Stimulated activated CD8-positive, alpha-beta memory T cell treated with anti-CD3 and anti-CD28 coated beads, Interleukin-15, amount 100 ng/mL, for 4 hours (primary cell): ENCODE measurements at places on chromosomes 11 and 22.

- DNase-seq: no peak
Observed at GRCh38 chr11:80778432-80778831, 1337.6 kb upstream of the TENM4 start.

GRCh38 chr11:46874586-46874985, 28.5 kb upstream of the CKAP5 start:
- no peak for DNase-seq

- DNase-seq: no peak
Observed at GRCh38 chr11:112631333-112631732, 329.9 kb upstream of the NCAM1 start.

DNA sequence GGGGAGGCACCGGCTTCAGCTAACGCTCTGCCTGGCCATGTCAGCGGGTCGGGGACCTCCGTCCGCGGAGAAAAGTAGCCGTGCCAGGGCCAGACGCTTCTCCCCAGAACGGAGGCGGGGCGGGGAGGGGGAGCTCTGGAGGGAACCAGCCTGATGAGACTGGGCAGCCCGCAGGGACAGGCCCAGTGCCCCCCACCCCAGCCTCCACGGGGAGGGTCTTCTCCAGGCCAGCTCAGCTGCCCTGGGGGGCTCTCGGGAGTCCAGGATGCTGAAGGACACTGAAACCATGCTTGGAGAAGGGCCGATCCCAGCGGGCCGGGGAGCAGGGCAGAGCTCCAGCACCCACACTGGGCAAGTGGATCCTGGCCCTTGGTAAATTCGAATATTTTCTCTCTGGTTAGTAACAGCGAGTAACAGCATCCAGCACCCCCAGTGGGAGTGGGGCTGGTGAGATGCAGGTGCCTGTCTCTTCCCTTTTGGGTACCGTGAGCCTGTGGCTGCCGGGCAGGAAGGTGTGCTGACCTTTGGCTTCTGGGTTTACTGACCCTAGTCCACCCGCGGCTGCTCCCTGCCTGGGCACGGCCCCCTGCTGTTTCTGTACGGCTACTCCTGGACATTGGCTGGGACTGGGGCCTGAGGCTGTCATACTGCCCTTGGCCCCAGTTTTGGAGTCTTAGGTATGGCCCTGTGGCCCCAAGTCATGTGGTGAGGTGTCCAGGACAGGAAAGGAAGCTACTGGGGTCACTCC, 35.8 kb downstream of the GRAMD4 start:
- no peak for DNase-seq

DNA sequence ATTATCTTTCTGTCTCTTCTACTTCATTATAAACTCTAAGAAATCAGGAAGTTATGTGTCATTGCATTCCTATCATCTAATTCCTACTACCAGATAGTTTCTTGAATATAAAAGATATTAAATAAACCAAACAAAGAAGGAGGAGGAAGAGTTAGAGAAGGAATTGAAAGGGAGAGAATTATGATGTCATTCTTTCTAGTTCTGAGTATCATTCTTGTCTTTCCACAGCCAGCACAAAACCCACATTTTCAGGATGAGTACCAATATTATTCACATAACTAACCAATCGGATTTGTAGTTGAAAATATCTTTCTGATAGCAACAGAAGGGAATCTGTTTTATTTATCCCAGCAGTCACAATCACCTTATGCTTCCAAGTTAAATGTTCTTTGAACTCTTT, 13.3 kb downstream of the MS4A13 start:
- DNase-seq: no peak

GRCh38 chr11:125980436-125980835, 34.6 kb downstream of the VSIG10L2 start:
- no peak for DNase-seq

DNA sequence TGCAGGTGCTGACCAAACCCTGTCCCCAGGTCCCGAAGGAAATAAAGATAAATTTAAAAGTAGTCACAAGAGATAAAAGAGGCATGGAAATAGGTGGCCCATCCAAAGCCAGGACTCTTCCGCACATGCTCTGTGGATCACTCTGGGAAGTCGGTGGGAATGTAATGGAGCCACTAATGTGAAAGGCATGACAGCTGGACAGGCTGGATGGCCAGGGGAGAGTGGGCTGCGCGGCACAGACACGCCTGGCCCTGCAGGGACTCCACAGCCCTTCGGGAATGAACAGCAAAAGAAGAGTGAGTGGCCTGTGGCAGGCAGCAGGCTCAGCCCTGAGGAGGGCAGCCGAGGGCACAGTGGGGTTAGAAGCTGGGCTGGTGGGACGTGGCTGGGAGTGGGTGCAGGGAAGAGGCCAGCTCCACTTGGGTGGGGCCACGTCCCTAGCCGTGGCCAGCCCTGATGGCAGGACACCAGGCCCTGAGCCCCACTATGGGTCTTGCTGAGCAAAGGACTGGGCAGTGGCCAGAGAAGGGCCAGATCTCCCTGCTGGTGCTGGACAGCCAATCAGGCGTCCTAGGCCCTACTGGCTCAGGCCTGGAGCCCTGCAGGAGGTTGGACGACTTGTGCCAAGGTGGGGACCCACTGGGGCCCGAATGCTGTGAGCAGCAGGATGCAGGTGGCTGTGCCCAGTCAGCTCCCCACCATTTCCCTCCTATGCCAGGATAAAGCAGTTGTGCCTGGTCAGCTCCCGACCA, 31.3 kb upstream of the GNB1L start:
- no peak for DNase-seq

- DNase-seq: no peak
Observed at GRCh38 chr22:34159491-34159890, 239.2 kb upstream of the LARGE1 start.

GRCh38 chr22:41772198-41772597, 28.3 kb upstream of the CCDC134 start:
- no peak for DNase-seq

GRCh38 chr22:32200752-32201151, 4.1 kb downstream of the RFPL2 start:
- DNase-seq: no peak

- DNase-seq: no peak
Observed at GRCh38 chr11:27697679-27698275, 2.5 kb downstream of the BDNF start.

GRCh38 chr11:44589301-44589700, 23.8 kb downstream of the CD82 start:
- DNase-seq: no peak

- no peak for DNase-seq
Observed at GRCh38 chr22:45965563-45965962, 11.4 kb downstream of the WNT7B start.
